ENCODE measurements at places on chromosomes 1 and 21. TPM values are rescaled to one million over a fixed set of nuclear protein-coding genes. Genes with fewer than 3 reads are reported as not detected.

- DNase-seq = no peak
These were observed 2.2 kb downstream of the TMED5 start for GRCh38 chr1:93177991-93178390.

DNA sequence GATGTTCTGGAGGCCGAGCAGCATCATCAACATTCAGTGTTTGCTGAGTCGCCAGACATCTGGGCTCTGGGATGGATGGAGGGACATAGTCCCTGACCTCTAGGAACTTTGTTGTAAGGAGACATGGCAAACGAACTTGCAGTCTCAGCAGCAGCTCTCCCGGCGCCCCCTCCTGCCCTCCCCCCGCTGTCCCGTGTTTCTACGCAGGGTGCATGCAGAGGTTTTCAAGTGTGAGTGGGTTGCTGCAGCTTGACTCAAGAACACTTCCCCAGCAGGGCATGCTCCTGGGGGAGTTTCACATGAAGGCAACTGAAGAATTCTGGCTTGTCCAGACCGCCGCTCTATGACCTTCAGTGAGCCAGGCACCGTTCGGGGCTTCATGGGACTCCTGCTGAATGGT, 121.9 kb downstream of the CAMTA1 start:
- DNase-seq = no peak

DNA sequence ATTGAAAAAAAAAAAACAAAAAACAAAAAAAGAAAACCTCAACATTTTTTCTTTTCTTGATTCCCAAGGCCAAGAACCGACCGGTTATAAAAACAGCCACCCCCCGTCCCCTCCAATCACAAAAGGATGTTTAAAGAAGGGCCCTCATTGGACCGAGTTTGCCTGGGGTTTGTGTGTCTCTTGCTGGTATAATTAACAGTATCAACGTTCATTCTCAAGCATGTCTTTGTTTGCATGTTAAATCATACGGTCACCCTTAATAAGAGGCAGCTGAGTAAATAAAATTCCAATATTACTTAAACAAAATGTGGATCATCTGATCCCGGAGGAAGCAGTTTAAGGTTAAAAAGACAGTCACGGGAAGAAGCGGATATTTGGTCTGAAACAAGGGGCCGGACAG, 201.1 kb downstream of the PRDM2 start:
- DNase-seq = no peak

DNA sequence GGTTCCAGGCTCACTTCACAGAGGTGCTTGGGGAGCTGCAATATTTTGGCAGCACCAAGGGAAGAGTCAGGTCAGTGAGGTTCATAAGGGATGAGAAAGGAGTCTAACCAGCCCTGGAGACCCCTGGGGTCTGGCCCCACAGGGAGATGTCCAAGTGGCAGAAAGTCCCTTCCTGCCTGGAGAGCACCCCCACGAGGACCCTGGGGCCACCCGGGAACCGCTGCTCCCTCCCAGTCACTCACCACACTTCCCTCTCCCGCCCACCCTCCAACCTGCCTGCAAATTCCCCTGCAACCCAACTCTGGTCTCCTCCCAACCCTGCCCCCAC, 6.5 kb upstream of the ITGB2 start:
- no peak for DNase-seq

DNA sequence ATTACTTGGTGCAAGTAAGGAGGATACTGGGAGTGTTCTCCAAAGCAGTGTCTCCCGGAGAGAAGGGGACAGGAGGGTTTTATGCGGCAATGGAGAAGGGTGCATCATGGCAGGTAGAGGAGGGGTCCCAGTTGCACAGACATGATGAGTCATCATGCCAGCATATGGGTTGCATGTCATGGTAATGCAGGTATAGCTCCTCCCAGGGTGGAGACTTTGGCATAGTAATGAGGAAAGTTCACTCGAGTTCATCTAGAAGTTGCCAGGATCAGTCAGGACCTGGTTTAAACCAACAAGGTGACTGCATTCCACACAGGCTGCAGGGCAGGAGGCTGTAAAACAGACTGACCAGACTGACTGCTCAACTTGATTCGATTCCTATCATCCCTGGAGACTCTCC, 355.7 kb upstream of the DUSP10 start:
- no peak for DNase-seq

DNA sequence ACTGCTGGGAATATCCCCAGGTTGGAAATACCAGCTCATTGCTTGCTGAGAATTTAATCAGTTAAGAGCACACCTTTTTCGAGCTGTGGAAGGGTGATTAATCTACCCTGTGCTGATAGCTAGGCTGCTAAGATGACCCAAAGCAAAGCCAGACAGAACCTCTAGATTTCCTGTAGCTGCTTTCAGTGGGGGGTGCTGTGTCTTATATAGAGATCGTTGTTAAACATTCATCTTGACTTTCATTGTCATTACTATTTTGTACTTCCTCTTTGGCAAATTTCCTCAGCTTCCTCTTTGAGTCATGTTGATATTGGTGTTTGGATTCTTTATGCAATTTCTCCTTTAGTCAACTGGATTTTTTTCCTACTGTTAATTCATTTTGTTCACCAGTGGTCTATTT, 155.3 kb downstream of the DISC1 start:
- no peak for DNase-seq

- no peak for DNase-seq
These were observed 109.5 kb downstream of the TRABD2B start for GRCh38 chr1:47887475-47888293.

DNA sequence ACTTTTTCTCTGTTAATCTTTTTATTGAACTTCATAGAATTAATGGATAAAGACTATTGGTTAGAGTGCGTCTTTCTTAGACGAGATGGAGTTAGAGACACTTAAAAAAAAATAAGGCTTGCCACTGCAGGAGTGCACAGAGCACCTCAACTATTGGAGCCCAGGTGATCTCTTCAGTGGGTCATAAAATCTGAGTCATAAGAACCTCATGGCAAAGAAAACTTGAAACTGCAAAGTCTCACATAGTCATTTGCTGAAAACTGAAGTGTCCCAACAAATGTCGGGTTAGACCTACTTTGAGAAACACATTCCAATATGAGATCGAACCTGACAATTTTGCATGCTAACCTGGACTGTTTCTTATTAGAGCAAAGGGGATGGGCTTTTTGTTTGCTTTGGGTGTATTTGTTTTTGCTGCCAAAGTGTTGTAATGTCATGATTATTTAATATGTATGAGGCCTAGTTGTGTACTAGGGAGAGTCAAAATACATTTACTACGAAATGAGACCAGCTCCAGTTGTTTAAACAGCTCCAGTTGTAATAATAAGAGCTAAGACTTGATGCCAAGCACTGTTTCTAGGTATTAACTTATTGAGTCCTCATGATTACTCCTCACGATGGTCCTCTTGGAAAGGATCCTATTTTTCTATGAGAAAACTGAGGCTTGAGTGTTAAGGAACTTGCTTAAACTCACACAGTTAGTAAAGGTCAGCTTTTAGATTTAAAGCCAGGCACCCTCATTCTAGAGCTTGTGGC, 65.1 kb downstream of the DDR2 start:
- no peak for DNase-seq

DNA sequence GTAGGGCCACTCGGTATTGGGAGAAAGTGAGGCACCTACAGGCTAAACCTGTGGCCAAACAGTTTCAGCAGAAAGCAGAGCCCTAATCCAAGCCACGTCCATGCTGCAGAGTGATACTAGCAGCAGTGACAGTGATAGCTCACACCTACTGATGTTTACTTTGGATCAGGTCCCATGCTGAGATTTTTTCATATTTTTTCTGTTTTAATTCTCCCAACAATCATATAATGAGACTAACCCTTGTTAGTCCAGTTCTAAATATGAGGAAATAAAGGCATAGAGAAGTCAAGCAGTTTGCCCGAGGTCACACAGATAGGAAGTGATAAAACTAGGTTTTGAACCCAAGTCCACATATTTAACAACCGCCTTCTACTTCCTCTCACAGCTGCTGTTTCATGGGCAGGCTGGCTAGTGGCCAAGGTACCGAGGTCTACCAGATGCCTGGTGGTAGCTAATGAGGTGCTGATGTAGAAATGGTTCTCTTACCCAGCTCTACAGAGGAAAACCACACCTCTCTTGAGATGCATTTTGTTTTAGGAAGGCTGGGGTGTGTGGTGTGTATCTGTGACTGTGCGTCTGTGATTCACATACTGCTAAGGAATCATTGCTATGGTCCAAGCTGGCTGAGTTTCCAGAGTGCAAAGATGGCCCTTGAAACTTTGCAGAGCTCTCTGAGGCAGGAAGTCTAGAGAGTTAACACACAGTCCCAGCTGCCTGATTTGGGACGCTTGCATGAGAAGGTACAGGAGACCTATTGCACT, 80.3 kb upstream of the ARTN start:
- no peak for DNase-seq

- no peak for DNase-seq
These were observed 554.6 kb downstream of the SMYD3 start for GRCh38 chr1:245952383-245953026.

DNA sequence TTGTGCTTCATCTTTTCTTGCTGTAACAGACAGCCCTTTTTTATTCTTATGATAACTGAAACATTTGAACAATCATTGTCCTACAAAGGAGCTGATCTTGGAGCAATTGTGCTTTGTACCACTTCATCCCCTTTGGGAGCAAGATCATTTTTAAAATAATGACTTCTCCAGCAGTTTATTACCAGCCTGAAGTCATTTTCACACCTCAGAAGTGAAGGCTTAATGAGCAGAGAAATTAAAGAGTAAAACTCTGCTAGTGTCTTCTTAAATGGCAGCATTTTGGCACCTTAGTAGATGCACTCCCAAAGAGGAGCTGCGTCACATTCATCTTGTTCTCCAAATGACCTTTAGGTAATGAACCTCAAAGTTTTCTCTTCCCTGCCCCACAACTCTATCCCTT, 439.6 kb upstream of the CAMK1G start:
- no peak for DNase-seq

- no peak for DNase-seq
These were observed 182.0 kb downstream of the ST6GALNAC3 start for GRCh38 chr1:76256289-76257223.

DNA sequence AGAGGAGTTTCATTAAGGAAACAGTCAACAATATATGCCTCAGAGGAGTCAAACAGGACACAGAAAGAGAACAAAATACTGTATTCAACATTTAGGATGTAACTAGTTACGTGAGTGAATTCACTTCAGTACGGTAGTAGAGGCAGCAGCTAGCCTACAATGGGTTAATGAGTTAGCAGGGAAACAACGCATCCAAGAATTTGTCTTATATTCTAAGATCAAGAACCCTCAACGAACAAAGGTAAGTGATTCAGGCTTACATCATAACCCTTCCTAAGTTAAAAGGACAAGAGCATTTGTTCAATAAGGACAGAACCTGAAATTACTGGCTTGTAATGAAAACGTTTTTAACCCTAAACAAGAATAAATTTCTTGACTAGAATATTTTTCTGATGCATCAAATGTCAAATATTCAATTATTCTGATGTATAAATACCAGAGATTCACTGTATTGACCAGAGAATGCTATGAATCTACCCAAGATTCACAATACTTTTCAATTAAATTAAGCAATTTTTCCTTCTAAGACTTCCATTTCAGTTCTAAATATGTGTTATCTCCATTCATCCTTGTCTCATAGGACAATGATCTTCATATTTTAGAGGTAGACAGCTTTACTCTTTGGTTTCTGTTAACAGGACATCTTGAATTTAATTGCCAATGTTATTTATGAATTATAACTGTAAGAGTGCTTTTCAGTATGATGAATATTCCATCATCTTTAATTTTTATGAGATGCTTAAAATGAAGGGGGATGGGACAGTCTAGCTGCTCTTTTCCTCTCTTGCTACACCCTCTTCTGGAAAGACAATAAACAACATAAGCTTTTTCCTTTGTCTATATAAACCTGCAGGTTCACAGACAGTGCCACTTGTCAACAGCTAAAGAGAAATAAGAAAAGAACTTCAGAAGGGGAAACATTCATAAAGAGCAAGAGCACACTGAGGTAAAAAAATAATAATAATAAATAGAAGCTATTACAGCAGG, 209.5 kb downstream of the SMYD3 start:
- no peak for DNase-seq

DNA sequence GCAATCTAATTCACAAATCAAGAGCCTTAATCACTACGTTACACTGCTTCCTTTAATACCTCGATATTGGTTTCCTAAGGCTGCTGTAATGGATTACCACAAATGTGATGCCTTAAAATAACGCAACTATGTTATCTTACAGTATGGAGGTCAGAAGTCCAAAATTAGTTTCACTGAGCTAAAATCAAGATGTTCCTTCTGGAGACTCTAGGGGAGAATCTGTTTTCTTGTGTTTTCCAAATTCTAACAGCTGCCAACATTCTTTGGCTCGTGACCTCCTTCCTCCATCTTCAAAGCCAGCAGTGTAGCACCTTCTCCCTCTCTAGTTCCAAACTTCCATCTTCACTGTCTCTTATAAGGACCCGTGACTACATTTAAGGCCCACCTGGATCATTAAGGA, 335.0 kb upstream of the NFIA start:
- no peak for DNase-seq

DNA sequence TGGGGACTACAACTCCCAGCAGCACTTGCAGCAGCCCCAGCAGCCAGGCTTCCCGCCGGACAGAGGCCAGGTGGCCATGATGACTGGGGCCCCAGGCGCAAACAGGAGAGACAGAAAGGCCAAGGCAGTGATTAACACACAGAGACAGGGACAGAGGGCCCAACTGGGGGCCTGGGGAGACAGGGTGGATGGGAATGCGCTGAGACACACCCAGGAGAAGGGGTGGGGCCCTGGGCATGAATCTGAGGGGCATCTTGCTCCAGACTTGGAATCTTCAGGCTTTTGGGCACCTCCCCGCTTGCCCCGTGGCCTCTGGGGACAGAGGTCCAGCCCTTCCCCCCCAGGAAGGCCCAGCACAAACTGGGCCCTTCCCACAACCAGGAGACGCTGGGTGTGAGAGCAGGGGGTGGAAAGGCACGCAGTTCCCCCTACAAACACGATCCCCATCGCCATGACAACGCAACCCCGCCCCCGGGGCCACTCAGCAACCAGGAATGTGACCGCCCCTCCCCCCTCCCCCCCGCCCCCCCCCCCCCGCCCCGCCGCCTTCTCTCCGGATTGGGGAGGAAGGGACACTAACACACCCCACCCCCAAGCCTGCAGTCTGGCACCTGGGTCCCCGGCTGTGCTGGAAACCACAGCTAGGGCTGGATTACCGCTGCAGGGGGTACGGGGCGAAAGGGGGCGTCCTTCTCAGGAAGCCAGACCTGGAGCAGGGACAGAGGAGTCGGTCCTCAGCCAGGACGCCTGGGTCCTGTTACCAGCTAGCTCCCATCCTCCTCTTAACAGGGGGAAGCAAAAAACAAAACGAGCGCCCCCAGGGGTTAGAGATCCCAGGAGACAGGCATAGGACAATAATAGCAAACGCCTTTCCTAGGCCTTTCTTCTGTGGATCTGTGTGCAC, 4.5 kb downstream of the HDGF start:
- peak; percentile 78 for DNase-seq

The POTED gene
- not detected for polyA plus RNA-seq

The F13B gene
- not detected for polyA plus RNA-seq

The ZMPSTE24 gene
- 23.9 TPM for polyA plus RNA-seq

The SELE gene
- polyA plus RNA-seq = 1.1 TPM

The FUCA1 gene
- 11.5 TPM for polyA plus RNA-seq
